ENCODE measurements at places on chromosomes 4 and X. TPM values are rescaled to one million over a fixed set of nuclear protein-coding genes. Genes with fewer than 3 reads are reported as not detected.

The SCD5 gene
- 1.0 TPM for total RNA-seq

The CBR4 gene
- 3.1 TPM for total RNA-seq

The CLTRN gene
- 0.31 TPM for total RNA-seq

The FHDC1 gene
- under 0.01 TPM for total RNA-seq

The GALNT7 gene
- total RNA-seq = 11.4 TPM

The ABCG2 gene
- 0.10 TPM for total RNA-seq

The CRMP1 gene
- total RNA-seq = not detected

The SPCS3 gene
- 145 TPM for total RNA-seq

The TLR7 gene
- total RNA-seq = 3.0 TPM

The ARR3 gene
- total RNA-seq = not detected

The UGDH gene
- 2.2 TPM for total RNA-seq

The ARX gene
- under 0.01 TPM for total RNA-seq

The MGARP gene
- not detected for total RNA-seq

The ARSJ gene
- total RNA-seq = 0.10 TPM

The SLAIN2 gene
- 83.7 TPM for total RNA-seq

The SMIM31 gene
- total RNA-seq = not detected

The PHOX2B gene
- total RNA-seq = 0.10 TPM

The CSAG1 gene
- total RNA-seq = not detected

The KIAA1210 gene
- total RNA-seq = not detected

The UCP1 gene
- total RNA-seq = not detected

The NHSL2 gene
- total RNA-seq = 1.3 TPM

Data from mononuclear cell (primary cell).